ENCODE measurements at places on chromosomes 1 and 21.

DNA sequence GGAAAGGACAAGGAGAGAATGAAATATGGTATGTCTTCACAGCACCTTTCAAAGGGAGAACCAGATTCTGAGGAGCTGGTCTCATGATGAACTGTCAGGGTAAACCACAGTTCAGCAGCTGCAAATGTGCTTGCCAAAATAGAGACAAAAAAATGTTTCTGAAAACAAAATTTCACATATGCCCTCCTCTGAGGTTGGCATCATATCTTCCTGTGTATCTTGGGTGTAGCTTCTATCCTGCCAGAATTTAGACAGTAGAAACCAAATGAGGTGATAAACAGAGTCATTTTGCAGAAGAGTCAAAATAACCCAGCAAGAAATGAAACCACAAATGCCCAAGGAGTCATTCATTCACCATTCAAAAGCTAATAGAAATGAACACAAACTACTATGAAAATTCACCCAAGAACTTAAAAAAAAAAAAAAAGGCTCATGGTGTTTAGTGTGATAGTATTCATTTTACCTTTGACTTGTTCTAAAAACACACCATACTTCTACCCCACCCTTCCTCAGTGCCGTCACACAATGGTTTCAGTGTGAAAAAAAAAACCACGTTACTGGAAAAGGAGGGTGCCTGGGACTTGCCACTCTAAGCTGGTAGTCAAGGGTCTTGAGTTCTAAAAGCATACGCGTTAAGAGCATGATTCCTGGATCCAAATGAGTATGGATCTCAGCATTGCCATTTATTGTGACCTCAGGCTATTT, 18.5 kb downstream of the SELL start:
- DNase-seq: no peak

DNA sequence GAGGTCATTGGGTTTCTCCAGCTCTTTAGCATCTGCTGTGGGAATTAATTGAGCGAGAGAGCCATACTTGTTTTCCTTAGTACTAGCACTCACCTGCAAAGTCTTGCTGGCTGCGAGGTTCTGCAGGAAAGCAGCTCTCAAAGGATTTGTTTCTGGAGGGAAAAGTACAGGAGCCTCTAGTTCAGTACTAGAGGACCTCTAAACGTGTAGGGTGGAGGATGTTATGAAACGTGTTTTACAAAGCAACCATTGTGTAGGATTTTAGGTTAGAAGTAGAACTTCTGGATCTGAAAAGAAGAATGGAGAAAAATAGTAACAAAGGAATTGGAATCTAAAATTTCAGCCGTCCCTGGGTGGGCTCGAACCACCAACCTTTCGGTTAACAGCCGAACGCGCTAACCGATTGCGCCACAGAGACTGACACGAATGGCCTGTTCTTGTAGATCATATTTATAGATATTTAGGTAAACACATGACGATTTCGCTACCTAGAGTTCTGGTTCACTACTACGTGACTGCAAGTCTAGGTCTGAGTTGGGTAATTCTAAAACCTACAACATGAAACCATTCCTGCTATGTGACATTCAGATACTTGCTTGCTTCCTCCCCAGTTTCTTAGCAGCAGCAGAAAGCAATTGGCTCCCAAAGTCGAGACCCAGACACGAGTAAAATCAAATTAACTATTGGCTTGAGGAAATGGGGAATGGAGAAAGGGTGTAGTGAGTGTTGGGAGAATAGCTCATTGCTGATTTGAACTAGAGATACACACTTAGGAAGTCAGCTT, 60.2 kb upstream of the CFAP126 start:
- DNase-seq: peak; percentile 35

- no peak for DNase-seq
These were observed 20.6 kb downstream of the XKR8 start for GRCh38 chr1:27980216-27980845.

- peak; percentile 22 for DNase-seq
These were observed 72.5 kb downstream of the PAX7 start for GRCh38 chr1:18703041-18703621.

- DNase-seq: no peak
These were observed 93.4 kb upstream of the F3 start for GRCh38 chr1:94634977-94635416.

- no peak for DNase-seq
These were observed 18.4 kb upstream of the REG4 start for GRCh38 chr1:119829625-119830024.

DNA sequence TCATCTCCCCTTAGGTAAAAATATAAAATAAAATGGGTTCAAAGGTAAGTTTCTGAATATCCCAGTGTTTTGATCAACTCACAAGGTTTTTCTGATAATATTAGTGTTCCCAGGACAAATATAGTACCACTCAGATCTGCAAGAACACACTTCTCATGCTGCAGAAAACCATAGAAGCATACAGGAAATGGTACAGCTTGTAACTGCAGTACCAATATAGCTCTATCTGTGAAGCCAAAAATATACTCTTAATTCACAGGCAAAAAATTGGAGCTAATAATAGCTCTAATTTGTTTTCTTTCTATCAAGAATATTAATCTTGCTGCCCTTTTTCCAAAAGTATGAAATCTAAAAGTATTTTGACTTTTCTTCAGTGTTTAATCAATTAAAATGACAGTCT, 13.2 kb downstream of the VPS45 start:
- DNase-seq: no peak

- peak; percentile 26 for DNase-seq
These were observed 40.6 kb upstream of the CLIC4 start for GRCh38 chr1:24704411-24705259.

DNA sequence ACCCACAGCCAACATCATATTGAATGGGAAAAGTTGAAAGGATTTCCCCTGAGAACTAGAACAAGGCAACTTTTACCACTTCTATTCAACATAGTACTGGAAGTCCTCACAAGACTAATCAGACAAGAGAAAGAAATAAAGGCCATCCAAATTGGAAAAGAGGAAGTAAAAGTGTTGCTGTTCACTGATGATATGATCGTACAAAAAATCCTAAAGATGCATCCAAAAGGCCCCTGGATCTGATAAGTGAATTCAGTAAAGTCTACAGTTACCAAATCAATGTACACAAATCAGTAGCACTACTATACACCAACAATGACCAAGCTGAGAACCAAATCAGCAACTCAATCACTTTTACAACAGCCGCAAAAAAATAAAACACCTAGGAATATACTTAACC, 28.3 kb downstream of the RAB3GAP2 start:
- DNase-seq: no peak

- no peak for DNase-seq
These were observed 7.9 kb downstream of the ACKR1 start for GRCh38 chr1:159212596-159212995.

DNA sequence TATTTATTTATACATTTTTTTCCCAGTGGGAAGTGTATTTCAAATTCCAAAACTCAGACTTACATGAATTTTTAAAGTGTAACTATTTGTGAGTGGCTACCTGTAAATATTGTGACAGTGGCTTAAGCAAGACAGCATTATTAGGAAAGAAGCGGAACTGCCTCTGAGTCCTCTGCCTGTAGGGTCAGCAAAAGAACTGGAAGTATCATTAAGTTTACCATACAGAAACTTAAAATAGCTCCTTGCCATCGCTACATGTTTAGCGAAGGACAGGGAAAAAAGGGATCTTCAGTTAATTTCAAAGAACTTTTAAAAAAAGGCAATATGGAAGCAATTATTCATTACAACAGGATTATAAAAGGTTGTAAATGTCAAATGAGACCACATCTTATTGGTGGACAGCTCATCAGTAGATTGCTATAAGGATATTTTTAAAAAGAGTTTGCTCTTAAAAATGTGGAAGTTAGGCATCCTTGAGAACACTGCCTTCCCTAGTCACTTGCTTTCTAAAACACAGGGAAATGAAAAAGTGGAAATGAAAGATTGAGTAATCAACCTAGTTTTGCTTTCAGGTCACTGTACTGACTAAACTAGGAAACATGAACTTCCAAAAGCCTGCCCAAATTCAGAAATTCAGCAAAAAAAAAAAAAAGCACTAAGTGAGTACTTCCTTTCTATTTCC, 39.2 kb downstream of the NSL1 start:
- no peak for DNase-seq

GRCh38 chr1:93784538-93784937, 94.5 kb downstream of the DNTTIP2 start:
- peak; percentile 99 for DNase-seq

GRCh38 chr1:180156201-180156600, 1.5 kb downstream of the QSOX1 start:
- no peak for DNase-seq

GRCh38 chr1:232655746-232656085, 25.8 kb upstream of the SIPA1L2 start:
- no peak for DNase-seq

- DNase-seq: no peak
These were observed 326.0 kb upstream of the RUNX1 start for GRCh38 chr21:35375115-35375514.

- DNase-seq: no peak
These were observed 23.9 kb downstream of the CACHD1 start for GRCh38 chr1:64493831-64494230.

DNA sequence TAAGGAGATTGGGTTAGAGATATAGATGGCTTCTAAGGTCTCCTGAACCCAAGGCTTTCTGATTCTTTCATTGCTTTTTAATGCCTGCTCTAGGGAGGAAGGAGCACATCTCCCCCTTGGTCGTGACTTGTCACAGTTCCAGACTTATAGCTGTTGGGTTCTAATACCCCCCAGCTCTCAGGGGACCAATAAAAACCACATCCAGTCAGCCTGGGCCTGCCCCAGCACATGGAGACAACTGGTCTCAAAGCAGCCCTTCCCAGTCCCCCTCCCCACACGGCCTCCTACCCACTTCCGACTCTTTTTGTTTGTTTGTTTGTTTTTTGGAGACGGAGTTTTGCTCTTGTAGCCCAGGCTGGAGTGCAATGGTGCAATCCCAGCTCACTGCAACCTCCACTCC, 23.3 kb downstream of the QSOX1 start:
- no peak for DNase-seq

DNA sequence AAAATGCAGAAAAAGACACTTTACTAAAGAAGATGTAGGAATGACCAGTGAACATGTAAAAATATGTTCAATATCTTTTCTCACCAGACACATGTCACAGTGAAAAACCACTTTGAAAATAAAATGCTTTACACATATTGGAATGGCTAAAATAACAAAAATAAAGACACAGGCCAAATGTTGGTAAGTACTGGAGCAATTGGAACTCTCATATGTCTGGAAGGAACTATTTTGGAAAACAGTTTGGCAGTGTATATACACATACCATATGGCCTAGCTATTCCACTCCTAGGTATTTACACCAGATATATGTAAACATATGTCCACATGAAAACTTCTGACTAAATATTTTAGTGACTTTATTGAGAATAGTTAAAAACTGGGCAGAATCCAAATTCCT, 927.2 kb downstream of the BRINP3 start:
- DNase-seq: no peak

DNA sequence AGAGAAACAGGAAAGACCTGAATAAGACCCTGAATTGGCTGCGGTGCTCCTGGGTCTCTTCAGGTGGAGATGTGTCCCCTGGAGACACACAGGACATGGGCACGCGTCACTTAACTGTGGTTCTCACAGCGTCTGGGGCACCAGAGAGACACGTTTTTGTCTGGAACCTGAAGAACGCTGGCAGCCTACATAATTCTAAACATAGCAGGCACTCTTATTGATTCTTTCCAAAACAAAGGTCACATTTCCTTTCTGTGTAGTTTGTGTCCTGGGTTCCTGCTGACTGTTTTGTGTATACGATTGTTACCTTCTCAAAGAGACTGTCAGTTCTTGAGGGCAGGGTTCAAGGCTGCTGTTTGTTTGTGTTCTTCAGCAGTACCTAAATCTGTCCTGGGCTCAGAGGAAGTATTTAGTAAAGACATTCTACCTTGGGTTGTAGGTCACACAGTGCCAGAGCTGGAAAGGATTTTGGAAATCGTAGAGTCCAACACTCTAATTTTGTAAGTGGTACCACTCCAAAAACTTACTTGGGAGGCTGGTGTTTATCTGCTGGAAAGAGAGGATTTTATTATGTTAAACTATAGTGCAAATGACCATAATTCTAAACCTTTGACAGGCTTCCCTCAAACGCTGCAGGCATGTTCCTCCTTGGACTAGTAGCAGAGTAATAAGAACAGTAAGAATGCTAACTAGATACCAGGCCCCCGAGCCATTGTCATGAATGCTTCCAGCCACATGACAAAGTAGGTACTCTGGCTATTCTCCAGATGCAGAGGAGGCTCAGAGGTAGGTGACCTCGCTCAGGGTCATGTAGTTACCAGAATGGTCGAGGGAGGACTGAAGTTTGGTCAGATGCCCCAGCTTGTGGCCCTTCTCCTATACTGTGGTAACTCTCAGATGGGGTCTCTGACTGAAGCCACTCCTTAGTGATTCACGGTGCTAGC, 164.3 kb downstream of the DHRS3 start:
- no peak for DNase-seq
